NCI-H2081 treated with DMSO at 0.1 percent for 48 hours (cell line): ENCODE measurements at places on chromosomes 12 and 14.

- no peak for DNase-seq
Observed at GRCh38 chr12:124191024-124191359, 103.9 kb upstream of the RFLNA start.

- no peak for DNase-seq
Observed at GRCh38 chr12:10982244-10982643, 4.5 kb downstream of the TAS2R50 start.

DNA sequence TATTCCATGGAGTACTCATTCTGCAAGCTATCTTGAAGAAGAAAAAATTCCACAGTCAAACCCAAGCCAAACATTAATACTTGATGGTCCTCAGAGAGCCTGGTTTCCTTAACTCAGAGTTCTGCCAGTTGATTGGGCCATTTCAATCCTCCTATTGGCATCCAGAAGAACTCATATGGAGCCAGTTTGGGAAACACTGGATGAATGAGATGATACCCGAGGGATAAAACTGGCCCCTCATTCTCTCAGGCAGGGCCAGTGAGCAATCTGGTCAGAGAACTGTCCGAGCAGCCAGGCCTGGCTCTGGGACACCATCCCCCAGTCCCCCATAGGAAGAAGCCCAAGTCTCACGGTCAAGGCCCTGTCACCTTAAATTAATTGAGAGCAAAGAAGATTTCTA lies 48.8 kb downstream of the NUAK1 start:
- no peak for DNase-seq

GRCh38 chr12:42584651-42585111 lies 4.9 kb downstream of the PRICKLE1 start:
- no peak for DNase-seq

DNA sequence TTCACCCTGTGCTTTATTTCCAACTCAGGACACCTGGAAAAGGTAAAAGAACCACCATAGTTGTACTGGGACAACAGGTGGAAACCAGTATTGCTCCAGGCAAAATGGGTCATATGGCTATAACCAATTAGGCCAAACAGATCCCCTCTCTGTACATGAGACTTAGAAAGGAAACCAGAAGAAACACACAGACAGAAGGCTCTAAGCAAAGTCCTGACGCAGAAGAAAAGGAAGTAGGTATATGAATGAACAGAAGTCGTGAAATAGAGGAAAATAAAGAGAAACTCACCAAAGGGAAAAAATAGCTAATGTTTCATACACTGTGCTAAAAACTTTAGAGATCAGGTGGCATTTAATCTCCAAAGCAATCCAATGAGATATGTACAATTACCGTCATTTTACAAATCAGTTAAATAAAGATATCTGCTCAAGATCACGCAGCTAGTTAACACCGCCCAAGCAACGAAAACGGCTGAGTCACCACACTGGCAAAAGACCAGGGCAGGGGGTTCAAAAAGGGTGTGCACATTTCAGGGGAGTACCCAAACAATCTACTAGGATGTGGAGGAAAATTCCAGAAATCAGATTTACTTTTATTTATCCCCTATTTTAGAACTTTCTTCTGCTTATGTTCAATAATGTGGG lies 82.3 kb downstream of the ITPR2 start:
- no peak for DNase-seq

GRCh38 chr12:5785601-5786000 lies 159.5 kb downstream of the ANO2 start:
- no peak for DNase-seq

GRCh38 chr14:73443758-73444157 lies 14.6 kb downstream of the NUMB start:
- DNase-seq, result no peak

DNA sequence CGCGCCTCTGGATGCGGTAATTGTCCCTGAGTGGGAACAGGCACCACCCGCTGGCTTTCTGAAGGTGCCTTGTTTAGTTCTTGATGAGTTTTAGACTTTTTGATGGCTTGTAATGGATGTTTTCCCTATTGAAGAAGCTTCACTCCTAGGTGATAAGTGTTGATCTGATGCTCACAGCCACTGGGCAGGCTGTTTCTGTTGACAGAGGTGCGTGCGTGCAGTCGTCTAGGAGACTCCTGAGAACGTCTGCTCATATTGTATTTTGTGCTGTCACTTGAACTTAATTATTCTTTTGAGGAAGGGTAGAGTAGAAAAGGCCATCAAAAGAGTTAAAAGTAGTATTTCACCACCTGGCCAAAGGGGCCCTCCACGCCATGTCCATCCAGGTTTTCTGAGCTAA lies 70.5 kb downstream of the EP400 start:
- DNase-seq, result no peak

GRCh38 chr12:39102474-39103209 lies 197.3 kb upstream of the CPNE8 start:
- DNase-seq, result no peak

DNA sequence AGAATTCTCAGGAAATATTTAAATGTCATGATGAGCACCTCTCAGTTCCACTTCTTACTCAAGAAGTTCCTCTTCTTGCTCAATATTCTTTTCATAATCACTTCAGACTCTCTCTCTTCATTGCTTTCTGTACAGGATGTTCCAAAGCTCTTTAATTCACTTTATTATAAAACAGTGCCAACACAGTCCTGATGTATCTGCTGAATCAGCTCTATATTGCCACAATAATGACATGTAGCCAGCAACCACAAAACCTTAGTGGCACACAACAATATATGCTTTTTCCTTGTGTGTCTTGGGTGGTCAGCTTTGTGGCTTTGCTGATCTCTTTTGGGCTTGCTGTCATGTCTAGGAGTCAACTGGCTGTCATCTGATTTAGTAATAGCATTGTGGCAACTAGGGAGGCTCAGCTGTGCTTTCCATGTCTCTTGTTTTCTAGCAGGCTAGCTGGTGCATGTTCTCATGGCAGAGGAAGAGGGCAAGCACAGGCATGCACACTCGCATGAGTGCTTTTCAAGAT lies 52.8 kb upstream of the SLC2A13 start:
- DNase-seq, result no peak

DNA sequence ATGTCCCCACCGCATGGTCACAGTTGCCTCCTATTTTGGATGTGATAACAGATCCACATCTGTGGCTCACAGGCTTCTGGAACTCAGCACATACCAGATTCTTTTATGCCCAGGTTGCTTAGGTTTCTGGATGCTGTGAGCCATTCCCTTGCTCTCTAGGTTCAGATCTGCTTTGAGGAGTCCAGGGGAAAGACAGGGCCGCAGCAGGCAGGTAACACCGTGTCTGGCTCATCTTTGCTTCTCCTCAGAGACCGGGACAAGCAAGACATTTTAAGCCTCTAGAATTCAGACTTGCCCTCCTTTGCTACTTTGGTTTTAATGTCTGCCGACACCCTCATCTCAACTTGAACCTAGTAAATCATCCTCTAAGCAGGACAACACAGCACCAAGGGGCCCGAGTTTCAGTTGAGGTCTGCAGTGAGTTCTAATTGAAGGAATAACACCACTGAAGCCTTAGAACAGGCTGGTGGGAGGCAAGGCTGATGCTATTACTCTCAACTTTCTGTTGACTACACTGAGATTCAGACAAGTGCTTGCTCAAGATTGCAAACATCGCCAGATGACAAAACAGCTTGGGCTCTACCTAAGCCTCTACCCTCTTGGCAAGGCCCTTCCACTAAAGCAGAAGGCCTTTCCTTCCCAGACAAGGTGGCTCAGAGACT lies 55.3 kb downstream of the MDM2 start:
- no peak for DNase-seq

GRCh38 chr12:101042211-101042610 lies 167.8 kb downstream of the SLC5A8 start:
- no peak for DNase-seq

- DNase-seq, result no peak
Observed at GRCh38 chr14:63543826-63544406, 739 bp upstream of the PPP2R5E start.

GRCh38 chr14:73661872-73662271 lies 17.1 kb downstream of the DNAL1 start:
- no peak for DNase-seq

DNA sequence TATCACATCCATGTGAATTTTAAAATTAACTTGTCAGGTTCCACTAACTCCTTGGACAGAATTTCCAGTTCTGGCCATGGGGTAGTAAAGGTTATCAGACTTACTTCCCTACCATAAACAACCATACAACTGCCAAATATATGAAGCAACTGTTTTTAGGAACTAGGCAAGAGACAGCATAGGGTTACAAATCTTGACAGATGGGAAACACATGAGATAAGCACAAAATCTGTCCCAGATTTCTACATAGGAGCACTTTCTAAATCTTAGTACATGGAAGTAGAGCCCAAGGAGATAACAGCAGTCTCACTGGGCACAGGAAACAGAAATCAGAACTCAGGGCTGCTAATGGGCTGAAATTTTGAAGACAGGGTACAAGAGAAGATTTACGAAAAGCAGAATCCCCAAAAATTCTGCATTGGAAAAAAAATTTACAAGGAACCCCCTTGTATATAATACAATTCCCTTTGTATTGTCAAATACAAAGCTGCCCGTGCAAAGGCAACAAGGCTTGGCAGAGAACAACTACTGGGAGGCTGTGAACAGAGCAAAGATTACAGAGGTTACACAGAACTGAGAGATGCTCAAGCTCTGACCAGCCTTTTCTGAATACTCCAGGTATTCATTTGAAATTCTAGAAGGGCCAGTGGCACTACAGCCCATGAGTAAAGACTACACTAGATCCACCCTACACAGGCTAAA lies 43.2 kb downstream of the GALNT4 start:
- DNase-seq, result no peak

- no peak for DNase-seq
Observed at GRCh38 chr14:88188745-88189416, 134.2 kb downstream of the KCNK10 start.

GRCh38 chr12:124109760-124110159 lies 136.7 kb downstream of the ZNF664 start:
- DNase-seq, result no peak
